ENCODE measurements at places on chromosomes 7 and 10.

DNA sequence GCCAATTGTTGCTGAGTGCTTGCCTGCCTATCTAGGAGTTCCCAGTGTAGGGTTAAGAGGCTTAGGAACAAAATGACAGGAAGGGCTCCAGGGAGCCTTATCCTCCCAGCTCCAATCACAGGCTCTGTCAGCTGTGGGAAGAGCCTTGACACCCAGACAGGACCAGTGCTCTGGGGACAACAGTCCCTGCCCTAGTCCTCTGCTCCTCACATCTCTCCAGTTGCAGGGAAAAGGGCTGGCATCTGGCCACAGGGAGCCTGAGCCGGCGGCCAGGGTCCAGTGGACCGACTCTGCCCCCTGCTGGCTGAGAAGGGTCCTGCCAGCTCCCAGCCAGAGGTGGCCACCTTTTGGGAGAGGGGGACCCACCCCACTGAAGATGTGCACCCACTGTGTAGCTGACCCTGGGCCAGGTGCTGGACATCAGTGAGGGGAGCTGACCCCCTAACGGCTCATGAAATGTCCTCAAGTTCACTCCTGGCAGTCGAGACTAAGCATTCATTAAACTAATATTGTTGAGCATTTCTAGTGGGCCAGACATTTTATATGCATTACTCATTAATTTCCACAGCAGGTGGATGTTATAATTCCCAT lies 17.6 kb downstream of the DNAJB12 start:
- peak; percentile 55 for DNase-seq

DNA sequence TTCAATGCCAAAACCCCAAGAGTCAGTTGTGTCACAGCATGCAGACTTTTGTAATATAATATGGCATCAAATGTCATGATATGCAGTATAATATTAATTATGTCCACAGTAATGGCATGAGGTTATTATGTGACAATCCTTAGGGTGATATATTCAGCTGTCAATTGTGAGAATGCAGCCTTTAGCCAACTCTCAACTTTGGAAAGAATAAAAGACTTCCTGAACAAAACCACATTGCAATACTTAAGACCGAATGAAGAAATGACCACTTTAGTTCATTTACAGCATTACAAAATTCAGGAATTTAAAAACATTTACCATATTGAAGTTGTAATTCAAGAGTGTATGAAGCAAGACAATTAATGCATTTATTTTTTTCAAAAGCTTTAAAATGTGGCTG lies 45.4 kb downstream of the CPVL start:
- DNase-seq: no peak

GRCh38 chr10:126437635-126438406 lies 49.5 kb upstream of the ADAM12 start:
- DNase-seq: no peak

DNA sequence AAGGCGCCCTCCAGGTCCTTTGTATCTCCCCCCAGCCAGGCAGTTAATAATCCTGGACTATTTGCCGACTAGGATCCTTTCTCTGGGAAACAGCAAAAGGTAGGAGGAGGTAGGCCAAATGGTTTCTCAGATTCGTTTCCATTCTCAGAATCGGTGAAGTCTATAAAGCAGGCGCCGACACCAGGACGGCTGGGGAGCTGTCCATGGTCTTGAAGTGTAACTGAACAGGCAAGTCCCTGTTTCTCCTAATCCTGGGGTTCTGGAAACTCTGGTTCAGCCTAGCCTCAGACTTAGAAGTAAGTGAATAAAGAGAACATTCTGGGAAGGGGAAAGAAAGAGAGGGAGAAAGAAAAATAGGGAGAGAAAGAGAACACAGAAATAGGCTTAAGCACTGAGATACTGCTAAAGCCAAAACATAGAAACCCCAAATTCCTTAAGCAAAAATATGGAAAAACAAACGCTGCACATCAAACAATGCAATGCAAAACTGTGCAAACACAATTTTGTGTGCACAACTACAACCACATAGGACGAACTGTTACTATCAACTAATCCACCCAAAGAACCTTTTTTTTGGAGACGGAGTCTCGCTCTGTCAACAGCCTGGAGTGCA lies 11.1 kb upstream of the INA start:
- peak; percentile 45 for DNase-seq

DNA sequence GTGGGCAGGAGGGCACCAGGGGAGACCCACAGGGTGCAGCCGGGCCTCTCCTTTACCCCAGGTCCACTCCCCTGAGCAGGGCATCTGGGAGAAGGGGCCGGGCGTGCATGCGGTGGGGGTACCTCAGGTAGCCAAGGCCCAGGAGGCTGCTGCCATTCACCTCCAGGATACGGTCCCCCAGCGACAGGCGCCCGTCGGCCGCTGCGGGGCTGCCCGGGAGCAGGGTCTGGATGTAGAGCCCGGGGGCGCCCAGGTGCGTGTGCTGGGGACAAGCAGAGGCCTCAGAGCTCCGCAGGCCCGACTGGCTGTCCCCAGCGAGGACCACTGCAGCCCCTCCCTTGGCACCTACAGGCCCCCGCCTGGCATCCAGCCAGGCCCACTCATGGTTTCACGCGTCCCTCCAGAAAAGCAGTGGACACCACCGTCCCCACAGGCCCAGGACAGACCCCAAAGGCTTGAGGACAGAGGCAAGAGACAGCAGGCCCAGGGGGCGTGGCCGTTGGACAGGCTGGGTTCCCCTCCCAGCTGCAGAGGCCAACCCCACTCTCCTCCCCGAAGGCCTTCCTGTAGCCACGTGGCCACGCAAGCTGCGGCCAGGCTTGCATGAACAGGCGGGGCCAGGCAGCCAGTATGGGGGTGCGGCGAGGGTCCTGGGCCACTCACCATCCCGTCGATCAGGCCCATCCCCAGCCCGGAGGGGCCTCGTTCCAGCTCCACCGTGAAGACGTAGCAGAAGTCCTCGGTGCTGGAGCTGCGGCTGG lies 24.3 kb downstream of the AP5Z1 start:
- no peak for DNase-seq

GRCh38 chr7:130793855-130794618 lies 60.0 kb upstream of the KLF14 start:
- peak; percentile 57 for DNase-seq
